H54 (cell line): ENCODE measurements at places on chromosomes 2 and 18.
A peak's percentile ranks its signal among the peaks of the same experiment; 100 is the strongest.

DNA sequence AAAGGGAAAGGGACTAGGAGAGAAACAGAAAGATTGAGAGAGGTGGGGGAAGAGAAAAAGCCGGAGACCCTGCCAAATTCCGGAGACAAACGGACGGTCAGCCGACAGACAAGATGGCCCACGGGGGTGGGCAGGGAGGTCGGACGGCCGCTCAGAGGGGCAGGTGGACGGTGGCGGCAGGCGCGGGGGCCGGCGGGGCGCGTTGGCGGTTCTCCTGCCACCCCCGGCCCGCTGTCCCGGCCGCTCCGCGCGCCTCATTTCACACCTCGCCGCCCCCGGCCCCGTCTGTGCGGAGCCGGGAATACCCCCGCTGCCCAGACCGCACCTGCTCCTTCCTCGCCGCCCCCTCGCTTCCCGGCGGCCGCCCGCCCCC, 935 bp downstream of the SLC30A3 start:
- no peak for DNase-seq

- DNase-seq, result no peak
Observed at GRCh38 chr2:145356056-145356455, 836.1 kb upstream of the ZEB2 start.

GRCh38 chr18:12911025-12911928, 27.2 kb upstream of the PTPN2 start:
- DNase-seq, result no peak

DNA sequence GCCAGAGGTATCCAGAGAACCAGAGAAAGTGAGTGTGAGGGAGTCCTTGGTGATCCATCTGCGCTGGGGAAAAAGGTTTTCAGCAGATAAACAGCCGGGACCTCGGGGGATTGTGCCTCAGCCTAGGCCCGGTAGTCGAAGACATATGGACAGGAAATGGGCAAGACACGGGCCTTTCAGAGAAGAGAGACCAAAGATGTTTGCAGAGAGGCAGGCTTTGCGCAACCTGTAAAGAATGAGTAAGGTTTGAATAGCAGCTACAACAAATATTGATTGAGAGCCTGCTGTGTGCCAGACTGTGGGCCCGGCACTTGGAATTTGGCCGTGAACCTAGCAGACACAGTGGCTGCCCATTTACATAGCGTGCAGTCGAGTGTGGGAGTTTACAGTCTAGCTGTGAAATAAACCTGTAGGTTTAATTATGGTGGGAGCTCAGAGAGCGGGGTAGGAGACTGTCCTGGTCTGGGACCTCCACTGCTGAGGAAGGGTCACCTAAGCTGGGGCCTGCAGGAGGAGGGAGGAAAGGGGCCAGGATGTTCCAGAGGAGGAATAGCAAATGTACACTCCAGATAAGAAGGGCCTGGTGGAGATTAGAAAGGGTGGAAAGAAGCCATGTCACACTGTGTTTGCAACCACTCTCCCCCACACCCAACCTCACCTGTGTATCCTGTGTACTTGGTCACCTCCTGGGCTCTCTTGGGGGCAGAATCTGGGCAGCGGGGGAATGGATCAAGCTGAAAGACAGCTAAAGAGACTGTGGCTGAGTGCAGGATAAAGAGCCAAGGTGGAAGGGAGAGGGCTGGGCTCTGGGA, 3.0 kb downstream of the SH2D6 start:
- DNase-seq, result no peak

DNA sequence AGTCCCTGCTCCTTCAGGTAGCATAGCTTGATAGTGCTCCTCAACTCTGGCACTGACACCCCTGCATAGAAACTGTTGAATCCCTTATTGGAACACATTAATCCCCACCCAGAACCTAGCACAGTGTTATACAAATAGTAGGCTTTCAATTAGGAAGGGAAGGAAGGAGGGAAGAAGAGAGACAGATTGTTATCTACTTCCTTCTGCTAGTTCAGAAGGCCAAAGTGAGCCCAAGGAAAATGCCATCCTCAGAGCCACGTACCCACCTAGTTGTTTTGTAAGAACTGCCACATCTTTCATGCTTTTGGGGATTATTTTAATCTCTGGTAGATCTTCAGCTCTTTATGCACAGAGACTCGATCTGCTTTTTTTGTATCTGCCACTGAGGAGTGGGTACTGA, 75.1 kb downstream of the CLHC1 start:
- no peak for DNase-seq

- DNase-seq, result peak; percentile 83
Observed at GRCh38 chr2:218898109-218898878, 17.6 kb downstream of the WNT10A start.

DNA sequence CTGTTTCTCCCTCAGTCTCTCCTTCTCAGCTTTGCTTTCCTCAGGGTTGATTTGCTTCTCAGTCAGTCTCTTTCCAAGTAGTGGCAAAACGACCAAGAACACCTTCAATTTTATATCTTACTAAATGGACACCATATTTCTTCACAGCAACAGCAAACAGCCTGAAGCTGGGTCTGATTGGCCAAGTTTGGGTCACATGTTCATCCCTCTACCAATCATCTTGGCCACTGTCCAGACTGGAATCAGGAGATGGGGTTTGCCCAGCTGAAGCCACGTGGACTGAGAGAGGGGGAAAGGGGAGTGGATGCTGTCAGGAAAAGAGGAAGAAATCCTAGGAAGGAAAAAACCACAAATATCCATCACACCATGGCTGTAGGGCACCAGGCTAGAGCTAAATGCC, 42.0 kb upstream of the ACMSD start:
- DNase-seq, result no peak

DNA sequence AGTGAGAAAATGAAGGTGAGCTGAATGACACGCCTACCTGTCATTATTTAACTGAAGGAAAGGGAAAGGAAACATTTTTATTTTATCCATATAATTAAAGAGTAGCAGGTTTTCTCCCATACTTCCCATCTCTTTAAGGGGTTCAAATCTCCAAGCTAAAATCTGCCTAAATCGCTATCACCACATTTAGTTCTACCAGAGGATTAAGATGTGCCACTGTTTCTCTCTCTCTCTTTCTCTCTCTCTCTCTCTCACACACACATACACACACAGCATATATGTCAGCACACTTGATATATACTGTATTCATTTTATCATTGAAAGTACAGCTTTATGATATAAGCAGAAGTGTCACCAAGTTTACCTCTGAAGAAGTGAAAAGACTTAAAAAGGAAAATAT, 3.1 kb downstream of the WIPF1 start:
- no peak for DNase-seq

- no peak for DNase-seq
Observed at GRCh38 chr18:77067291-77068061, 65.1 kb downstream of the MBP start.

GRCh38 chr2:109457366-109457765, 156.4 kb downstream of the SEPTIN10 start:
- DNase-seq, result no peak

GRCh38 chr18:6571239-6571602, 156.5 kb upstream of the L3MBTL4 start:
- DNase-seq, result no peak

DNA sequence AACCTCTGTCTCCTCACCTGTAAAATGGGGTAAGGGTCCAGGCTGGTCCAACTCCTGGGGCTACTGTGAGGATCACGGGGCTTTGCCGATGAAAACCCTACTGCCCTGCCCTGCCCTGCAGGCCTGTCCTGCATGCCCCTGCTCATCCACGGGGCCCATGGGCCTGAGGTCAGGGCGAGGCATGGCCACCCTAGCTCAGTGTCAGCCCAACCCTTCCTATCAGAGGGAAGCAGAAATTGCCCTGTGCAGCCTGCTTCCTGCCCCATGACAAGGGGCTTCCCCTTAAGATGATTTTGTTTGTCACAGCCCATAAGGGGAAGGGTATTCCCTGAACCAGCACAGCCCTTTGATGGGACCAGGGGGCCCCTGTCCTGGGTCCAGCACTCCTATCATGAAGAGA, 353.6 kb upstream of the ID2 start:
- DNase-seq, result no peak

GRCh38 chr2:100321866-100322820, at the start of gene LONRF2:
Gene LONRF2 (minus strand): TSS chr2:100322501. CDS start chr2:100322093, 408 bp downstream.
- peak; percentile 15 for DNase-seq

GRCh38 chr2:158184001-158184400, 82.3 kb downstream of the UPP2 start:
- DNase-seq, result no peak

GRCh38 chr18:50830544-50830943, 10.7 kb upstream of the MRO start:
- DNase-seq, result no peak

- DNase-seq, result no peak
Observed at GRCh38 chr2:27638037-27638637, 9.3 kb downstream of the GPN1 start.

DNA sequence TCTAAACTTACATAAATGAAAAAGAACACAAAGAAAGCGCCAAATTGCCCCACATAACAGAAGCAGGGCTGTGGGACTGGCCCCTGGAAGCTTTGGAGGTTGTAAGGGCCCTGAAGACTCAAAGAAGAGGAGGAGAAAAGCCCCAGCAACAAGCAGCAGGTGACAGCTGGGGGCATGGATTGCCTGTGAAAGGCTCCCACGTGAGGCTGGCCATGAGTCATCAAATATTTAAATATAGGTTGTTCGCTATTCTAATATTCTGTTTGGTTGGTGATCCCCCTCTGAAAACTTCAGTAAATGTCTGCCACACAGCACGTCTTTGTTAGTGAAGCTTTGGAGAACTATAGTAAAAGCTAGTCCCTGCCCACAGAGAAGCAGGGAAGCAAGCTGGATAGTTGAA, 132.4 kb downstream of the MREG start:
- no peak for DNase-seq

- no peak for DNase-seq
Observed at GRCh38 chr2:47531378-47532042, 128.6 kb downstream of the MSH2 start.

- DNase-seq, result no peak
Observed at GRCh38 chr18:24818441-24818840, 358.0 kb downstream of the HRH4 start.

GRCh38 chr2:118000041-118000440, 13.8 kb downstream of the CCDC93 start:
- no peak for DNase-seq

DNA sequence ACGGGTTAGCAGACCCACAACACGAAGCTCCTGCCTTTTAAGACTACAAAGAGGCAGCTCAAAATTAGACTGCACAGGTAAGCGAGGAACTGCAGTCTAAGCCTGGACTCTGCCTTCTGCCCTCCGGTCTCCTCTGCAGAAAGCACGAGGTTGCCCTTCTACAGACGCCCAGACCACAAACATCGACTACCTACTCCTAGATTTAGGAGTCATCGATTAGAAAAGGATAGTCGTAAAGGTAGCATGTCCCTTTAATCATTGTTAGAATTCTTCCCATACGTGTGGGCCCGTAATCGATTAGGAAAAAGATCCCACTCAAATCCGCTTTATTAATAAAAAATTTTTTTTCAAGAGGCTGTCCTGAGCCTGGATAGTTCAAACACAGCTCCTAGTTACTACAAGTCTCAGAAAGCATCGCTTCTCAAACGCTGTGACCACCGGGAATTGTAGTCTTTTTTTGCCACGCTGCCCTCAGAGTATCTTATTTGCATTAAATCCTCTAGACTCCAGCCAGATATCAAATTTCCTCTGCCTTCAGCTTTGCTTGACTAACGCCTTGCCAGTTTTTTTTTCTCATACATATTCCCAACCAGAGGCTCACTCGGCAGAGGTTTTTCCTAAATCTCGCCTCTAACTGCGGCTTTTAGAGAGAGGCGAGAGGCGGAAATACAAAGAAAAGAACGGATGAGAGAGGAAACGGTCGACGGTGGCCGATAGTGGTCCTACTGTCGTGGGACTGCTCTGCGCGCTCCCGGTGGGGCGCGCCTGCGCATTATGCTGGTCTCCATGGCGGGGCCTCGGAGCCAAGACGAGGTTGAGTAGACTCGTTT, at the start of the genes CARF and WDR12:
CARF (plus strand) TSS at position 764 of the 830 bp plus-strand sequence. CDS start 29,628 bp downstream, outside the sequence.
WDR12 (minus strand) TSS at position 162 of the 830 bp plus-strand sequence. CDS start 197 bp downstream, outside the sequence.
- DNase-seq, result peak; percentile 63

- no peak for DNase-seq
Observed at GRCh38 chr2:122486705-122487415, 731.4 kb downstream of the TSN start.

DNA sequence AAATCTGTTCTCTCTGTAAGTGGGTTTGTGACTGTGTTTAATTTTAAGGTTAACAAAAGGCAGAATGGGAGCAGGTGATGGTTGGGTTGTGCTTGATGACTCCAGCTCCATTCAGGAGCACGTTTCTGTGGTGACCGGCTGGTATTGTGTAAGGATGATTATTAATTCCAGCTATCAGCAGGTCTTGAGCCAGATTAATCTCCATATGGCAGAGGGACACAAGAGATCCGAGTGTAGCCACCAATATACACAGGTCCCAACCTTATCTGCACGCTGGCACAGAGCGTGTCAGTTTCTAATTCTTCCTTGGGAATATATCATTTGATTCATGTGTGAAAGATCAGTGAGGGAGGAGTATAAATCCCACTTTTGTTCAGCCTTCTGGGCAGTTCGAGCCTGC, 199.0 kb upstream of the DCC start:
- no peak for DNase-seq

- no peak for DNase-seq
Observed at GRCh38 chr18:10202845-10203321, 251.6 kb upstream of the APCDD1 start.

- no peak for DNase-seq
Observed at GRCh38 chr2:54666634-54667265, 56.7 kb upstream of the EML6 start.

DNA sequence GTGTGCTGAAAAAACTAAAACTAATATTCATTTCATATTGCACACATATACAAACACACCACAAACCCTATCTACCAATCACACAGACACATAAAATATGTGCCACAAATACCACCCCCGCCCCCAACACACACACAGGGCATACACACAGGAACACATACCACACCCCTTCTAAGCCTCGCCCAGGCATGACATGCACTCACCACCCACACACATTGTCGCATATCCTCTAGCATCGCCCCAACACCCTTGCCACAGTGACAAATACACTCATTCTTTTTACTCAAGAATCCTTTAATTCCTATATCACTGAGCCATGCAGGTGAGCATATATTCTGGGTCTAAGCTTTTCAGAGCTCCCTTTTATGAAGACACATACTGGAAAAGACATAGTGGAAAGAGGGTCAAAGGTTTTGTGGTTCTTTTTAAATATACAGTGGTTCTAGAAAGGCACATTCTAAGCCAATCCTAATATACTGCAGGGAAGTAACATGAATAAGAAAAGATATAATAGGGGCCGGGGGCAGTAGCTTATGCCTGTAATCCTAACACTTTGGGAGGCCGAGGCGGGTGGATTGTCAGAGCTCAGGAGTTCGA, 24.5 kb upstream of the LCLAT1 start:
- no peak for DNase-seq

GRCh38 chr18:31590570-31590969, 1.1 kb upstream of the TTR start:
- no peak for DNase-seq
